GF-D8 (cell line): ENCODE measurements at places on chromosomes 13 and 19.

DNA sequence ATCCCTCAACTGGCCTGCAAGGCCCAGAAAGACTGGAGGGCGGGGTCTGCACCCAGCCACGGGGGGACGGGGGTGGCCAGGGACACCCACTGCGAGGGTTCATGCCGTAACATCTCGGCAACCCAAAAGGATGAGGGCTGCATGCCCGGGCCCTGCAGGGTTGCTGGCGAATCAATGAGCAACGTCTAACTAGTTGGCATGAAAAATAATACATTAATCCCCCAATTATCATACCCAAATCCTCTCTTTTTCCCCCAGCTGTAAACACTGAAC, 232.2 kb downstream of the TUBA3C start:
- DNase-seq, result no peak

- DNase-seq, result no peak
Observed at GRCh38 chr19:30744741-30745475, 372.7 kb downstream of the ZNF536 start.

DNA sequence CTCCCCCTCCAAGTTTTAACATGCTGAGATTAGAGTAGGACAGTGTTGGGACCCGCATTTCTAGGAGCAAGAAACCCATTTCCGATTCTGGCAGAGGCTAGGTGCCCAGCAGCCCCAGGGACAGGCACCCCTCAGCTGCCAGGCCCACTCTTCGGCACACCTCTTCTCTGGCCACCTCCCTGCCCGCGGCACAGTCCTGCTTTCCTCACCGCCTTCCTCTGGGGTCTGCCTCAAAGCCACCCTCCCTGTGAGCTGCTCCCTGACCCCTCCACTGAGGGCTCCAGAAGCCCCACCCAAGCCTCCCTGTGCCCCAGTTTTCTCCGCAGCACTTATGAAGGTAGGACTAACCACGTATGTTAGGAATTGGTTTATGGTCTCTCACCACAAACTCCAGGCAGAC, 79.9 kb downstream of the STK24 start:
- no peak for DNase-seq

DNA sequence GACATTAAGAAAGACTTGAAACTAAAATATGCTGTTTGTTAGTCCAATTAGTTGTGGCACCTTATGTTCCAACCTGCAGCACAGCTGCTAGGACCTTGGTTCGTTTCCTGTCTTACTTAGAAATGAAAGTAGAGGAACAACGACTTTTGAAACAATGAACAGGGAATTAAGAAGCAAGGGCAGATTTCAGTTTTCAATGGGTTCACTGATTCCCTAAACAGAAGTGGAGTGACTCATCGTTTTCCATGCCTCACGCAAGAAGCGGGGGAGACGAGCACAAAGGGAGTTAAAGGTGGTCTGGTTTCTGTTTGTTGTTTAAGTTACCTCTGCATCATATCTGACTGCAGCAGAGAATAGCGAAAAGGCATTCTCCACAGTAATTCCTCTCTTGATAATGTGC, 44.8 kb downstream of the PHF11 start:
- no peak for DNase-seq

DNA sequence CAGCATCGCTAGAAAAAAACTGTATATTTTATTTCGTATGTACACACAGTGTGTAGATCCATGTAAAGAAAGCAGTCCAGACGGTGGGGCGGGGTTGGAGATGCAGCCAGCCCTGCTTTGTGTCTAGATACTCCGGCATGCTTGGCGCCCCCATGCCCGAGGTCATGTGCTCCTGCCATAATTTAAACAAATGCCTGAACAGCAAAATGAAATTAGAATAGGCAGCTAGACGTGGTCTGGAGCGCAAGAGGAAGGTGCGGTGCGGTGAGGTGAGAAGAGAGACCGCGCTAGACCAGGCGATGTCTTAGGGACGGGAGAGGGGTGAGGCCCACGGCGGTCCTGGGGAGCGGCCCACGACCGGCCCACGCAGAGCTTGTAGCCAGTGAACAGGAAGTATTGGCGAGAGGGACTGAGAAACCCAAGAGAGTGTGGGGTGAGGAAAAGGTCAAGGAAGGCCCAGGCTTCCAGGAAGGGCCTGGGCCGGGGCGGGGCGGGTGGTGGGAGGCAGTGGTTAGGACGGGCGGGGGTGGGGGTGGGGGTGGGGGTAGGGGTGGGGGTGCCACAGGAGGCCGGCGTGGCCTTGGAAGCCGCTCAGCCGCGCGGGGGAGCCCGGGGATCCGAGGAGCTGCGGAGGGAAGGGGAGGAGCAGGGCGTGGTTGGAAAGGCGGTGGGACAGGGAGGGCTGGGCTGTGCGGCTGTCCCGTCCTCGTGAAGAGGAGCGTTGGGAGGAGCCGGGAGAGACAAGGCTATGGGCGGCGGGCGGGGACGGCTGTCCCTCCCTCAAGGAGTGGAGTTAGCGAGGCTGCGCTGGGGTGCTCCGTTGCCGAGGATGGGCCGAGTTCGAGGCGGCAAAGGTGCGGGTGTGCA, 254.7 kb upstream of the SGCG start:
- no peak for DNase-seq

GRCh38 chr19:16293118-16294091, 31.2 kb upstream of the KLF2 start:
- peak; percentile 90 for DNase-seq

GRCh38 chr13:109974354-109974753, 188.0 kb upstream of the IRS2 start:
- DNase-seq, result no peak

GRCh38 chr19:19285686-19286085, 12.6 kb upstream of the TM6SF2 start:
- no peak for DNase-seq

DNA sequence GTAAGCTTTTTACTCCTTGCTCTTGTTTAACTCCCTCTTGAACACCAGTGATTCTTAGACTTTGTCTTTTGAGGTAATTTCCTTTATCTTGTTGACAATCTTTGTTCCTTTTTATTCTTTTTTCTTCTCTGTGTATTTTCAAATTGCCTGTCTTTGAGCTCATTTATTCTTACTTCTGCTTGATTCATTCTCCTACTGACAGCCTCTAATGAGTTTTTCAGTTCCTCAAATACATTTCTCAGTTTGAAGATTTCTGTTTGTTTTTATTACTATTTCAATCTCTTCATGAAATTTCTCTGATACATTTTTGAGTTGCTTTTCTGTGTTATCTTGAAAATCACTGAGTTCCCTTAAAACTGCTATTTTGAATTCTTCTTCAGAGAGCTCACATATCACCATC, 154.1 kb downstream of the ATP8A2 start:
- no peak for DNase-seq
